ENCODE measurements at places on chromosomes 3 and 15.

DNA sequence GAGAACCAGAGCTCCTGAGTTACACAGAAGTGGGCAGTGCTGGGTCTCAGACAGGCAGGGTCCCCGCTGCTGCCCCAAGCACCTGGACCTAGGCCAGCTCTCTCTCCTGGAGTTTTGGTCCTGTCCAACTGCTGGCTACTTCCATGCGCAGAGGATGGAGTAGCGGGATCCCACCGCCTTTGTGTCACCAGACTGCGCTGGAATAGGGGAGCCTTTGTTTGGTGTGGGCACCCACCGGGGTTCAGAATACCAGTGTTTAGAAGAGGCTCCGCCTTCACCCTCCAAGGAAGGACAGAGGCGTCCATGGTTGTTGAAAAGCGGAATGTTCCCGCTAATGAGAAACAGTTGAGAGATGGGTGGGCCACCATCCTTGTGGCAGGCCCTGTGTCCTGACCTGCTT is 154.4 kb downstream of the DNAJB8 start:
- DNase-seq, result no peak

- DNase-seq, result no peak
Measured at GRCh38 chr3:62024882-62025281, 348.5 kb downstream of the FEZF2 start.

GRCh38 chr15:92107510-92107909 is 254.0 kb downstream of the SLCO3A1 start:
- DNase-seq, result no peak

- no peak for DNase-seq
Measured at GRCh38 chr3:119580067-119580760, 922 bp downstream of the ADPRH start.

DNA sequence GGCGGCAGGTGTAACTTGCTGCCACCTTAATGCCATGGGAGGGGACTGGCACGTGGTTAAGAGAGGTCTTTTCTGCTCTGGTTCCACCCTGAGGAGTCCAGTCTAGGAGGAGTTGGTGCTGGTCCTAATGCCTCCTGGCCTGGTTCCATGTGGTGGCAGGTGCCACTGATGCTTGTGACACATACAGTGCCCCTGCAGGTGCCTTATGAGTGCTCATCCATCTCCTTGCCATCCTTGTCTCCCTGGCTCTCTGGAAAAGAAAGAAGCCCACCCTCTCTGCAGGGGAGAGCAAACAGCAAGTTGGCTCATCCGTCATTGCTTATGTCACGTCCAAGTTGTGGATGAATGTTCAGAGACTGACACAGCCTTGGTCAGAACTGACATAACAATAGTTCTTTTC is 175.8 kb upstream of the DPH6 start:
- DNase-seq, result no peak

DNA sequence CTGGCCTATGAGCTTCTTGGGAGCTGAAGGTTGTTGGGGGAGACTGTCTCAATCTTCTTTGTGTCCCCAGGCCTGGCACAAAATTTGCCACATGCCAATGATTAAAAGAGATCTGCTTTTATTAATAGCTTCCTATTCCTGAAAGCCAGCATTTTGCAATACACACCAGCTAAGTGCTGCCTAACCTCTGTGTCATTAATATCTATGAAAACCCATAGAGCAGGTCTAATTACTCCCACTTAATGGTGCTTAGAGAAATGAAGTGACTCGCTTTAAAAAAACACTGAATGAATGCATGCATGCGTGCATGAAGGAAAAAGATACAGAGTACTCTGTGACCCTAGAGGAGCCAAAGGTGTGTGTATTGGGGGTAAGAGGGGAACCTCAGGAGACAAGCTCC is 55.0 kb downstream of the SLC6A1 start:
- no peak for DNase-seq

DNA sequence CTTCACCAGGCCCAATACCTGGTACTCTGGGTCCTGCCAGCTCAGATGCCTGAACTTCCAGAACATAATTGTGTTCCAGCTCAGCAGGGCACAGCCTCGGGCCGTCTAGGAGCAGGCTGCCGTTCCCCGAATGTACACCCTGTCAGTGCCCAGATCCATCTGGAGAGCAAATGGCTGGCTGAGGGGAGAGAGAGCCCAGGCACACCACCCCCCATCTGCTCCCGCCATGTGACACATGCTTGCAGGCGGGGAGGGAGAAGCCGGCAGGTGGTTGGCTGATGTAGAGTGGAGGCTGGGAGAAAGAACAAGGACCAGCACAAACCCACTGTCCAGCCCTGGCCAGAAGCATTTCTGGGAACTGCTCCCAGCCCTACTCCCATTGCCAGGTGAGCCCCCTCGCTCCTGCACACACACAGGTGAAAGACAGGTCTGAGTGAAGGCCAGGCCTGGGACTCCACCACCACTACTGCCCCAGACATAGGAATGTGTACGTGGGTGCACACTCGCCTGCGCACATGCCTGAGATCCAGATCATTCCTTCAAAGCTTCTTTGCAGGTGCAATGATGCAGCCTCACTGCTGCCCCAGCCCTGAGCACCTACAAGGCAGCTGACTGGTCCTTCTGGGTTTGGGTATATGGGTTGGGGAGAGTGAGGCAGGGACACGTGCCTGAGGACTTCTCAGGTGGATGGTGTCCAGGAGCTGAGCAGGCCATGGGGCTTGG is 53.5 kb downstream of the SEMA5B start:
- no peak for DNase-seq

GRCh38 chr15:70343961-70344621 is 246.4 kb upstream of the TLE3 start:
- DNase-seq, result no peak

DNA sequence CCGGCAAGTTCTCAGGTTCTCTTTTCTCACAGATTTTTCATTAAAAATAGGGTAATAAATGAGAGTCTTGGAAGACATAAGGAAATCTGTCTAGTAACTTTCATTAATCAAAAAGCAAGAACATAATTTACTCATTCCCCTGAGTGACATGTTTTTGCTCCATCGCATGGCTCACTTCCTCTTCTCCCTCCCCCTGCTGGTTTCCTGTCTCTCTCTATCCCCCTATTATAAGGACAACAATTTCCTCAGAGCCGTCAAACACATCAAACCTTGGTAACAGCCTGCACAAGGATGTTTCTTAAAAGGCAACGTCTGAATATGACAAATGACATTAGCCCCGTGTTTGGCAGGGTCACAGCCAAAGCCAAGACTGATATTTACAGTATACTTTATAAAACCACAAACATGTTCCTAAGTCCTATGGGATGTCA is 1149.6 kb downstream of the IGSF11 start:
- no peak for DNase-seq

- DNase-seq, result no peak
Measured at GRCh38 chr3:161212171-161212771, 8.8 kb upstream of the NMD3 start.

DNA sequence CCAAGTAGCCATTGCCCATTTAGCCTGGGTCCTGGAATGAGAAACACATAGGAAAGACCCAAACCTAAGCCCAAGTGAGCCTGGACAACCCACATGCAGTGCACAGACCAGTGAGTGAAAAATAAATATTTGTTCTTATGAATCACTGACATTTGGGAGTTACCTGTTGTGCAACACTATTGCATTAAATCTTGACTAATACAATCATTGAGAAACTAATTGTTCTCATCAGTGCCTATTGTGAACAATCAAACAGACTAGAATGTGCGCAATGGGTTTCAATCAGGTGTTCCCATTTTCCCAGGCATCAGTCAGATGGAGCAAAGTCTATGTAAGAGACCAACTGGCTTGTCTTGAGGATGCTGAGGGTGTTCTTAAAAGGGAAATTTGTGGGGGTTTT is 54.7 kb upstream of the CNOT10 start:
- peak; percentile 27 for DNase-seq

GRCh38 chr15:40763801-40764628 is at the start of gene GCHFR:
GCHFR (plus strand) TSS chr15:40764068; CDS start chr15:40764181, 113 bp downstream.
- DNase-seq, result no peak

GRCh38 chr15:64532521-64533315 is 72.3 kb downstream of the ZNF609 start:
- no peak for DNase-seq

- DNase-seq, result no peak
Measured at GRCh38 chr3:106071306-106071705, 202.5 kb upstream of the CBLB start.

GRCh38 chr3:189726277-189726676 is 95.1 kb downstream of the TP63 start:
- no peak for DNase-seq

GRCh38 chr3:43638594-43639447 is 17.0 kb upstream of the ANO10 start:
- no peak for DNase-seq

GRCh38 chr3:127342735-127343134 is 54.9 kb upstream of the PRR20G start:
- DNase-seq, result no peak

DNA sequence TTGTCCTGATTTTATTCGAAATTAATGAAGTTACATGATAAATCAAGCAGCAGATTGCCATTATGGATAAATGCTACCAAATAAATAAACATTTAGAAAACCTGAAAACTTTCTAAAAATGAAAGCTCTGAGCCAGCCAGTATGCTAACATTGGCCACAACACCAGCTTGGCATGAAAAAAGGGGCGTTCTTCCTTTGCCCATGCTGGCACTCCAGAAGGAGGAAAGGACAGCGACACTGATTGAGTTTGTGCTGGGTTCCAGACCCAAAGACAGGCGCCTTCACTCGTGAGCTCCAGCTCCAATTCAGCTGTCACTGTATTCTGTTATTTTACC is 5.1 kb downstream of the STIMATE start:
- DNase-seq, result no peak

GRCh38 chr3:197001106-197001971 is 28.3 kb downstream of the MELTF start:
- DNase-seq, result no peak

DNA sequence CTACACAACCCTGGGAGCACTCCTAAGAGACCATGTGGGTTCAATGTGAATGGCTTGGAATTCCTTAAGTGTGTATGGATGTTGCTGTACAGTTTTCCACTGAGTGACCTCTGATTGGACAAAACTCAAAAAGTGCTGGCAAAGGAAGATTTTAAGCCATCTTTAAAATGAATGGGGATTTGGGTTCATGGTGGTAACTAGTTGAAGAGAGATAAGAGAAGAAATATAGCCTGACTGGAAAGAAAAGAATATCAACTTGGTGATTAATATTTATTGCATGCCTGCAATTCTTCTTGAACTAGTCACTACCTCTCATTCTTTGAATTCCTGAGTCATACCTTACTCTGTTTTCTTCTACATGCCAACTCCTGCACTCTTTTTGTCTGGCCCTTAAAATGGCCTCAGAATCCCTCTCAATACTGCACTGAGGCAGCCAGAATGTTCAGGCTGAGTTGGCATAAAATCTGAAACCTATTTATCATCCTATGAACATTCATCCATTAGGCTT is 124.7 kb downstream of the RPL22L1 start:
- no peak for DNase-seq

DNA sequence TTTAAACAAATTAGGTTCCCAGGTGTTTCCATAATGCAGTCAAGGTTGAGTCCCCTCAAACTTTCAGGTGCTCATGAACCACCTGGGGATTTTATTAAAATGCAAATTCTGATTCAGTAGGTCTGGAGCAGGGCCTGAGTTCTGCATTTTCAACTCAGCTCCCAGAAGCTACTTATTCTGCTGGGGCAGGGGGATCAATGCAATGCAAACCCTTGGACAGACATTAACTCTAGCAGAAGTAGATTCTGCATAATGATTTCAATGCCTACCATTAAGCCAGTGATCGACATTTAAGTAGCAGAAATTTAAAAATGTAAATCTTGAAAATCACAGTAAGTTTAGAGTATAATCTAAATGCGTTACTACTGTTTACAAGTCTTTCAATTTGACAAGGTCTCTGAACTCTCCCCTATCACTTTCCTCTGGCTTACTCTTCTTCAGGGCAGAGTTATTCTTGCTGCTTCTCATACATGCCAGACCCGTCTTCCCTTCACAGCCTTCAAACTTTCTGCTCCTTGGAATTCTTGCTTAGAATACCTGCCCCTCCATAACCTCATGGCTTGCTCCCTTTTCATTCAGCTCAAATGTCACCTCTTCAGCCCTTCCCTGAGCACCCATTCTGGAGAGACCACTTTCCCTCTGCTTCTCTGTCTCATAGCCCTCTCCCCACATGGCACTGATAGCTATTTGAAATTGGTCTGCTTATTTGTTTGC is 19.3 kb upstream of the DPPA4 start:
- no peak for DNase-seq

GRCh38 chr3:196519718-196520082 is 4.6 kb upstream of the SMCO1 start:
- no peak for DNase-seq

DNA sequence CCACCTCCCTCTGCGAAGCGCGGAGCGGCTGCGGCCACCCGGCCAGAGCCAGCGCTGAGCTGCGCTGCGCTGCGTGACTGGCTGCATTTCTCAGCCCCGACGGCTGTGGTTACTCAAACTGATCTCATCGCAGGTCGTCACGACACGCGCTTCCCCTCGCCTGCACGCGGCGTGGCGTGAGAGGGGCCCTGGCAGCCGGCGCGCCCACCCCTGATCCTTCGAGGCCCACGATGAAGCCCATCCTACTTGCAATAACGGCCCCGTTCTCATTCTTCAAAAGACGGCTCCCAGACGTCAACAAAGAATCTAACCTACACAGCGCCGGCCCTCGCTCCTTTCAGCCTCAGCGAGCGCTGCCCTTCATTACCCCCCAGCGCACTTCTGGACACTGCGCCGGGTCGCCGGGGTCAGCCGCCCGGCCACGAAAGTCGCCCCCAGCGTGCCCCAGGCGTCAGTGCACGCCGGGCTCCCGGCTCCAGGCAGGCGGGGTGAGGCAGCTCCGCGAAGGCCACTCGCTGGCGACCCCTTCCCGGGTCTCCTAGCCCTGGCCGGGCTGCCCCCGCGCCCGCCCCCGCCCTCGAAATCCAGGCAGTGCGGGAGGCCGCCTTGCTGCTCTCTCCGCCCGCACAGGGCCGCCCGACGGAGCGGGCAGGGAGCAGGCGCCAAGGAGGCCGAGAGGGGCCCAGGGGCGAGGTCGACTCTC is 9.9 kb upstream of the LEKR1 start:
- no peak for DNase-seq

- DNase-seq, result no peak
Measured at GRCh38 chr3:9986230-9986725, 363 bp downstream of the EMC3 start.

Measured in skeletal muscle cell (primary cell).